ENCODE measurements at places on chromosomes 12 and 14.

DNA sequence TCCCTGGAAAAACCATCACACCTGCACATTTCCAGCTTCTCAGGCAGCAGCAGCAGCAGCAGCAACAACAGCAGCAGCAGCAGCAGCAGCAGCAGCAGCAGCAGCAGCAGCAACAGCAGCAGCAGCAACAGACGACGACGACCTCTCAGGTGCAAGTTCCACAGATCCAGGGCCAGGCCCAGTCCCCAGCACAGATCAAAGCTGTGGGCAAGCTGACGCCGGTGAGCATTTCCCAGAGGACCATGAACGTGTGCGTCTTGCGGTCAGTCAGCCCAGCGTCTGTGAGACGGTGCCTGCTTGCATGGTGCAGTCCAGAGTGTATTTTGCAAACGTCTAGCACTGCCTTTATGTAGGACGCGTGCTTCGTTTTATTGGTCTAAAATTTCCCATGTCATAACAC, 81.6 kb downstream of the DDX51 start:
- DNase-seq = no peak

- DNase-seq = peak; percentile 74
Measured at GRCh38 chr12:74646831-74647230, 109.2 kb downstream of the ATXN7L3B start.

- DNase-seq = no peak
Measured at GRCh38 chr14:22796087-22796707, 19.0 kb downstream of the SLC7A7 start.

- no peak for DNase-seq
Measured at GRCh38 chr12:65086236-65086635, 34.9 kb downstream of the WIF1 start.

GRCh38 chr12:108850854-108851573, 6.4 kb downstream of the SSH1 start:
- no peak for DNase-seq

DNA sequence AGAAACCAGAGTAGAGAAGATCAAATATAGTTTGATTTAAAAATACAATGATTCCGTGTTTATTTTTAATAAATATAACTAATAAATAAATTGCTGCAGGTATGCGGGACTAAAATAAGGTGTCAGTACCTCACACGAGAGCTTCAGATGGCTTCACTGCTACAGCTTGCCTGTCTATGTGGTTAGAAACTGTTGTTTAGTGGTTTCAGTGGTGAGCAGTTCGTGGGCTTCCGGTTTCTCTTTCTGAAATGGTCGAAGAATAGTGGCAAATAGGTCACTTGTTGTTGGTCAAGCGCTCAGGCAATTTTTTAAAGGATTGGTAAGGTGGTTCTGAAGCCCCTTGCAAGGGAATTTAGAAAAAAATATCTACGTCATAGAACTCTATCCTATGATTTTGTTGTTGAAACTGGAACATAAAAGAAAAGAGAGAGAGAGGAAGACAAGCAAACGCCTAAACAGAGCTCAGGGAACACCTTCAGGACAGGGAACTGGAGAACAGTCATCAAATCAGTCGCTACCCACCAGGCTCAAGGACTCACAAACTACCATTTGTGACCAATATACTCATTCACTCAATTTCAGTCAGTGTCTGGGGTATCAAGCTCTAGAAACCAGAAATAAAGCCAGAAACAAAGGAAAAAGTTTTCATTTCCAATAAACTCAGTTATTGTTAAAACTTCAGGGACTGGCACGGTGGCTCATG, 31.3 kb downstream of the GABARAPL1 start:
- no peak for DNase-seq

- DNase-seq = no peak
Measured at GRCh38 chr12:21774358-21775132, at the start of gene KCNJ8. KCNJ8 (minus strand) TSS chr12:21774706; CDS start chr12:21773616, 1,090 bp downstream.

GRCh38 chr12:49806321-49806813, 21.8 kb downstream of the NCKAP5L start:
- DNase-seq = no peak

- no peak for DNase-seq
Measured at GRCh38 chr14:69039288-69039628, 60.2 kb upstream of the ACTN1 start.

- no peak for DNase-seq
Measured at GRCh38 chr14:39617537-39617936, 185.3 kb upstream of the FBXO33 start.

GRCh38 chr14:94805680-94806288, 35.9 kb upstream of the GSC start:
- no peak for DNase-seq

- no peak for DNase-seq
Measured at GRCh38 chr12:28811457-28811856, 337.6 kb upstream of the FAR2 start.

DNA sequence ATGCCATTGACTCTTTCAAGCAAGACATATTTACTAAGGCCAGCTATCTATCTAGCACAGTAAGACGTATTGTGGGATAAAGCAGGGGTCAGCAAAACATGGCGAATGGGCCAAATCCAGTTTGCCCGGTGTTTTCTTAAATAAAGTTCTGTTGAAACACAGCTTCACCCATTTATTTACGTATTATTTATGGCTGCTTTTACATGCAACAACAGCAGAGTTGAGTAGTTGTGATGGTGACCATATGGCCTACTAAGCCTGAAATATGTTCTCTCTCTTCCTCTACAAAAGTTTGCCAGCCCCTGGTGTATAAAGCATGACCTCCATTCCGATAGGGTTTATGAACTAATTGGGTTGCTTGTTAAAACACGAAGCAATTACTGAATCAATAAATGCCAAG, 322.1 kb downstream of the CCDC91 start:
- no peak for DNase-seq

GRCh38 chr14:69079188-69079742, 73.7 kb downstream of the DCAF5 start:
- no peak for DNase-seq

GRCh38 chr12:15522574-15523187, 200.4 kb downstream of the PTPRO start:
- peak; percentile 75 for DNase-seq

DNA sequence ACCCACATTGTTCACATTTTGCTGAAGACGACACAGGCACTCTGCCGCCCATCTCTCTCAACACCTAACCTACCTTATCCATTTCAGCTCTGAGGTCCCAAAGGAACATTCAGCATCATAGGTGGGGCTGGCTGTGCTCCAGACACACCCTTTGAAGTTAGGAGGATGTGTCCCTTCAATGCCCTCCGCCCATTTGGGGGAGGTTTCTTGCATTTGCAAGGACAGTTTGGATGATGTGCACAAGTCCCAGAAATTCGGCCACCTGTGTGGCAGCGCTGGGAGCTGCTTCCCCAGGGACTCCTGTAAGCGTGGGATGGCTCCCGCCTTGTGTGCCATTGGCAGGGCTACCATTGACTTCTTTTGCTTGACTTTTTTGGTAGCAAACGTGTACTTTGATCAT, 113.8 kb downstream of the RIMBP2 start:
- DNase-seq = no peak

- no peak for DNase-seq
Measured at GRCh38 chr14:53218161-53218560, 65.0 kb upstream of the DDHD1 start.

DNA sequence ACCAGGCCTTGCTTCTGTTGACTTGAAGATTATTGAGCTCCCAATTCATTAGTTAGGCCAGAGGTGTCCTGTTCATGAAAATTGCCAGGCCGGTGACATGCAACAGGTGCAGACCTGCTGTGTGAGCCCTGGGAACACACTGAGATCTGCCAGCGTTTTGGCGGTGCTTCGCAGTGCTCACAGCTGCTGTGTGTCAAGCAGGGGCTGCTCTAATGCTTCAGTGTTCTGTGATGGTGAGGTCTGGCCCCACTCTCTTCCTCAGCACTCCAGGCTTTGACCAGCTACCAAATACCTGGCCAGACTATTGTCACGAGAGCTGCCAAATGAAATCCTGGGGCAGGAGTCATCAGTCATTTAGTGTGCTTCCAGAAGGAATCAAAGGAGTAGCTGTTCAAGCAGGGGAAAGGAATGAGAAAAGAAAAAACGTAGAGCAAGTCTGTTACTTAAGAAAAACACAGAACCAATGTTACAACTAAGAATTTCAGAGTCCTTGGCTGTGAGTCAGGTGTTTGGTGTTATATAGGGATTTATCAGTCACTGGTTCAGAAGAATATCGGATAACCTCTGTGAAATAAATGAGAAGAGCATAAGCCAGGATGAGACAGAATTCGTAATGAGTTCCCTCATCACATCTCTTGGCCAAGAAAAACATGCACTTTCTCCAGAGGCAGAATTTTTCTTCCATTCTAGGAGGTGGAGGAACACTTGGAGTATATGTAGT, 150.8 kb downstream of the FBXL14 start:
- DNase-seq = no peak

DNA sequence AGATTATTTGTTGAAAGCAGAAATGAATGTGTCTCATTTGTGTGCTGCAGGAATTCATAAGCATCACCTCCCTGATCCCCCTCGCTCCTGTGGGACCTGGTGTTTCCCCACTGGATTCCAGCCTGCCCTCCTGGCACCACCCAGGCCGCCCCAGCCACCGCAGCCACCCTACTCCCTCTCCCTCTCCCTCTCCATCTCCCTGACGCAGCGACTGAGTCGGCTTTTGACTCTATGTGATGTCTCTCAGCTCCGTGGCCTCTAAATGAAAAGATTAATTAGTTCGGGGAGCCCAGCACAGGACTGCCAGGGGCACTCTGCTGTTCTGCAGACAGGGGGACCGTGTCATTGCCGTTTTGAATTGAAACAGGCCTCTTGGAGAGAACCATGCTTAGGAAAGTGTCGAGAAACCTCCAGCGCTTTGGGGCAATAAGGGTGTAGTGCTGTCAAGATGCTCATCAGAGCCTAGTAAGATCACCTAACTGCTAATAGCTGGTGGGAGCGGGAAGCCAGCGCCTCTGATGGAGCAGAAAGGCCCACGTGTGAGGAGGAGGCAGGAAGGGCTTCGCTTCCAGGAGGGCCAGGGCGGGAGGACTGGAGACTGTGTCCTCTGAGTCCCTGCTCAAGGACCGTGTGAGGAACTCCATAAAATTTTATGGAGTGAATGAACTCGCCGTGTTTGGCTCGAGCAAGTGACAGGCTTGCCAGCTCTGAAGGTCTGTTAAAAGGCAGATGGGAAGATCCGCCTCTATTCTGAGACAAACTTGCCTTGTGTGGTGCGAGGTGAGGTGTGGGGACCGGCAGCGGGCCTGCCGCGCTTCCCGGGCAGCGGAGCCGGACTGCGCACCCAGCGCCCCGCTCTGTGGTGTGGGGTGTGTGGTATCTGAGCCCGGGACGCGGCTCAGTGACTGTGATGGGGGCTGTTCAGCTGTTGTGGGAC, 157.4 kb upstream of the C14orf180 start:
- no peak for DNase-seq

DNA sequence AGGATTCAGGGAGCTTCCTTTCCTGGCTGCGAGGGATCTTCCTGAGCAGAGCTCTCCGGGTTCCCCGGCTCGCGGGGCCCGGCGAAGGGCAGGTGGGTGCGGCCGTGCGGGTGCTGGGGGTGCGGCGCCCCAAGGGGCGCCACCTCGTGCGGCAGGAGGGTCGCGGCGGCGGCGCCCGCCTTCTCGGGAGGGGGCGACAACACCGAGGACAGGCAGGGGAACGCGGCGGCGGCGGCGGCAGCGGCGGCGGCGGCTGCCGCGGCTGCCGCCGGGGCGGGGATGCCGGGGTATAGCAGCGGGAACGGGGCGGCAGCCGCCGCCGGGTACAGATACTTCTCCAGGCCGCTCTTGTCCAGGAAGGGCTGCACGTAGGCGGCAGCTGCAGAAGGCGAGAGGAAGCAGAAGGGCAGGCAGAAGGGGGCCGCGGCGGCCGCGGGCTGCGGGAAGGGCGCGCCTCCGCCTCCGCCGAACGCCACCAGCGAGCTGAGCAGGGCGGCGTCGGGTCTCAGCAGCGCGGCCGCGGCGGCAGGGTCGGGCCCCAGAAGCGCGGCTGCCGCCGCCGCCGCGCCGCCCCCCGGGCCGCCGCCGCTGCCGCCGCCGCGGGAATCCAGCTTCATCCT, 2.7 kb downstream of the BHLHE41 start:
- DNase-seq = no peak

DNA sequence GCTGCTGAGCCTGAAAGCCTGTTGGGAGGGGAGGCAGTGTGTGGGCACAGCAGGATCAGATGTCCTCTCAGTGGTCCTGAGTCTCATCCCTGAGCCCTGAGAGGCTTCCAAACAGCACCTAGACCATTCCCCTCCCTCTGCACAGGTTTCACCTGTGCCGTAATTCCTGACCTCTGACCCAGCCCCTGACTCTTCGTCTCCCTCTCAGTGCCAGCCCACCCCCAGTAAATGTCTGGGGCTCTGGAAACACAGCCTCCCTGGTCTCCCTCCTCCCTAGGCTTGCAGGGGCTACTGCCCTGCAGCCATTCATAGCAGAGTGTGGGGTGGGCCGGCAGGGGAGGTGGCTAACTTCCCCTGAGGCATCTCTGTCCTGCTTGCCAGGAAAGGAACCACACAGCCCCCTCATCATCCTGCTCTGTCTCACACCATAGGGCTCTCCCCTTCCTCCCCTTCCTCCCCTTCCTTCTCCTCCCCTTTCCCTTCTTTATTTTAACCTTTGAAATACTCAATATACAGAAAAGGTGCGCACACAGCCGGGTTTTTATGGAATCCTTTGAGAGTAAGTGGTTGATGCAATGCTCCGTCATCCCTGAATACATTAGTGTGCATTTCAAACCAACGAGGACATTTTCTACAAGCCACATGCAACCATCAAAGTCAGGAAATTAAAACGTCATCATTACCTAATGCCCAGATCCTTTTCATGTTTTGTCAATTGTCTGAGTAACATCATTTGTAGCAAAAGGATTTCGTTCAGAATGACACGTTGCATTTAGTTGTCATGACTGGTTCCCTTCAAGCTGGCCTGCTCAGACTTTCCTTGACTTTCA, 67.0 kb downstream of the PRMT8 start:
- DNase-seq = no peak

DNA sequence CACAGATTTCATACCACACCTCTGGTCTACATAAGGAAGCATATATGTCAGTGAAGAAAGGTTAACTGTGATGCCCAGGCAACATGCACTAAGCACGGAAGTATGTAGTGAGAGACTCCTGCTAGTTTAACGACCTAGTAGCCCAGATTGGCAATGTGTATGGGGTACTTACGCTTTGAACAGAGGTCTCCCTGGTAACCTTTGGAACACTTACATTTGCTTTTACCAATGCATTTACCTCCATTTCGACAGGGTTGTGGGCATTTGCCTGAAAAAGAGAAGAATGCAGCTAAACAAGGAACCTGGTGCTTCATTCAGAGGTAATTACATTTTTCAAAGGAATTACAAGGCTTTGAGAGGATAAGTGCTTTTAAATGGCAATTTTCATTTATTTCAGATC, 65.2 kb downstream of the WIF1 start:
- no peak for DNase-seq

DNA sequence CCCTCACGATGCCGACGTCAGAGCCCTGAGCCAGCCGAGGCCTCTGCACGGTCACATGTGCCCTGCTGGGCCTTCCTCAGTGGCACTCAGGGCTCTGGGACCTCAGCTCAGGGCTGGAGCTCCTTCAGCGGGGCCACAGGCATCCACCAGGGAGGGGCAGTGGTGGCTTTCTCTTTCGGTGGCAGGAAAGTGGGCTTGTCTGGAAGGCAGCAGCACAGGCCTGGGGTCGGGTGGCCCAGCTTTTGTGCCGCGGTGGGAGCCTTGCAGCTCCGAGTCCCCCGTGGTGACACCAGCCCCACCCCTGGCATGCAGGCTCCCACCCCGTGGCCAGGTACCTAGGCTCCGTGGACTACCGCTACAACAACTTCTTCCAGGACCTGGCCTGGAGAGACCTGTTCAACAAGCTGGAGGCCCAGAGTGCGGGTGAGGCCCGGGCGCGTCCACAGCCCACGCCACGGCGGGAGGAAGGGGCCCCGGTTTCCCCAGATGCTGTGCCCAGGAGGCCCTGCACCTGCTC, 14.2 kb upstream of the TEX22 start:
- no peak for DNase-seq
